GM12892 (cell line): ENCODE measurements at places on chromosomes 7 and 10.

DNA sequence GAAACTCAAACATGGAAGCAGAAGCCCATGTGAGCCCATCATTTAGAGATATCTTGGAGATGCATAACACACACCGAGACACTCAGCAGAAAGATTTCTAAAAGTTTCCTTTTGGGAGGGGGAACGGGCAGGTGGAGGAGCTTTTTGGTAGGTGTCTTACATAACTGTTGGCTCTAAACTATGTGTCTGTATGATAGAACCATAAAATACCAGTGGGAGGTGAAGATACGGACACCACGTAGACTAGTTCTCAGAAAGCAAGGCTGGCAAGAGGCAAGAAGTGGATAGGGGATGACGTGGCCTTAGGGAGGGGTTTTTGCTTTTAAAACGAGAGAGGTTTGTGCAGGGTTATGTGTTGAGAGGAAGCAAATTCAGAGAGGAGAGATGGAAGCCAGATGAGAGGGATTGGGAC, 36.5 kb downstream of the IL15RA start:
- no peak for DNase-seq

- DNase-seq: no peak
Measured at GRCh38 chr7:105268056-105268455, 120.7 kb downstream of the SRPK2 start.

GRCh38 chr10:26860102-26860442, 686 bp downstream of the ABI1 start:
- peak; percentile 8 for DNase-seq

DNA sequence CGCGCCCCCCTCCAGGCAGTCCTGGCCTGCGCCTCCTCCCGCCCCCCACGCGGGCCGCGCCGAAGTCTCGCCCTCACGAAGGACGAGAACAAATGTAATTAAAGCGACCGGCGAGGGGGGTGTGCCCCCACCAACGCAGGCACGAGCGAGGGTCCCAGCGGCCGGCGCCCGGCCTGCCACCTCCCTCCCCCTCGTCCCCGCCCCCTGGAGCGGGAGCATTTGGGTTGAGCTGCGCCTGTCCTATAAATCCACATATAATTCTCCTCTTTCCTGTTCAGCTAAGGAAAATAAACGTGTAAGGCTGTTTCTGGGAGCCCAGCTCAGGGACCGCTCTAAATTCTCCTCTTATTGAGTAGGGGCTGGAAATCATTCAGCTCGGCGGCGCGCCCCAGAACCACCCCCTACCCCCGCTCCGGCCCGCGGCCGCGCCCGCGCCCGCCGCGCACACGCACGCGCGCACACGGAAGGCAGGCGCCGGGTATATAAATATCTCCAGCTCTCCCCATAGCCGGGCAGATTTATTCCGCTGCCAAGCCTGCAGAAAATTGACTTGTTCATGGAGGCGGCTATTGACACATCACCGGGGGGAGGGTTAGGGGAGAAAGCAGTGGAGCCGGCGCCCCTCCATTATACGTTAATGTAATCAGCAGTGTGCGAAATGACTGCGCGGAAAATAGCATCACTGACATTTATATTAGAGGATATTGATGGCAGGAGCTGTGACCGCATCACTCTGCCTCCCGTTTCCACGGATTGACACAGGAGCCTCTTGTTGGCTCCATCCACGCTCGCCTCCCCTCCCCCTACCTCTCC, 61.6 kb upstream of the BTRC start:
- DNase-seq: no peak

GRCh38 chr7:7795630-7796121, 77.3 kb upstream of the RPA3 start:
- no peak for DNase-seq

GRCh38 chr10:29437871-29438270, 149.0 kb downstream of the LYZL1 start:
- DNase-seq: no peak

DNA sequence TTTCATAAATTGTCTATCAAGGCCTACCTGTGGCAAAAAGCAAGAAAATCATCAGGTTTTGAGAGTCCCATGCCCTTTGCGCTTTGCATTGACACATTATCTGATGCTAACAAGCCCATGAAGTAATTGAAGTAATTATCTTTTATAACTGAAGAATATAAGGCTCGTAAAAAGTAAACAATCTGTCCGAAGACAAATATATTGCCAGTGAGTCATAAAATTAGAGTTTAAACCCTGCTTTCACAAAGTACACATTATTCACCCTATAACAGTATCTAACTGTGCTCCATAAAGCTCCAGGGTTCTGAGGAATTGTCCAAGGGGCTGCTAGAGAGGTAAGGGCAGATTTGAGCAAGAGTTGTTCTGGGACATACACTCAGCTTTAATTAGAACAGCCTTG, 102.3 kb upstream of the PPP1R3A start:
- DNase-seq: no peak

DNA sequence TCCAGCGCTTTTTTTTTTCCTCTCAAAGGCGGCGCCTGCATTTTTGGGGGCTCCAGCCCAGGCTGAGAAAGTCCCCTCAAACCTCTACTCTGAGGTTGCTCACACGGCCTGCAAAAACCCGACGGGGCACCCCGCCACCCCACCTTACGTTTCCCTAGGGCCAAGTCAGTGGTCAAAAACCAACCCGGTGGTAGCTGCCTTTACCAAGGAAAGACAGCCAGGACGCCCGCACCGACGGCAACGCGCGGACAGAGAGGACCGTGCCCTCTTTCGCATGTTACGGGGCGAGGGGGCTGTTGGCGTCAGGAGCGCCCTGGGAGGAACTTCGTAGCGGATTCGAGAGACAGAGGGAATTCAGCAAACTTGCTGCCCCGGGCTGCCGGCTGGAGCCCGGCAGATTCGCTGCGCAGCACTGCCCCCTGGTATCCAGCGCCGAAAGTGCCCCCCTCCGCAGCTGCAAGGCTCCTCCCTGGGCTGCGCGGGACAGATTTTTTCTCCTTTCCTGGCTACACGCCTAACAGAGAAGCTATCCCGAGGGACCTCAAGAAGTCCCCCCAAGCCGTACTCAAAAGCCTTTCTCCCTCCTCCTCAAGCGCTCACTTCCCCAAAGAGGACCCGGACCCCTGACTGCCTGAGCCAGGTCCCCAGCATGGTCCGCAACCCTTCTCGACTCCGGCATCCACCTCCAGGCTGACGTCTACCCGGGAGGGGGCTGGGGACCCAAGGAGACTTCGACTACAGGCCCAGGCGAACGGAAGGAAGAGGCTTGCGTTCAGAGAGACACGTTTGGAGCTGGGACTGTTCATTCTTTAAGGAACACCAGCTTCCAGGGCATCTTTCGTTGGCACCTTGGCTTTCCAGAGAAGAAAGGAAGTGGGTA, 27.7 kb upstream of the VAX1 start:
- no peak for DNase-seq

DNA sequence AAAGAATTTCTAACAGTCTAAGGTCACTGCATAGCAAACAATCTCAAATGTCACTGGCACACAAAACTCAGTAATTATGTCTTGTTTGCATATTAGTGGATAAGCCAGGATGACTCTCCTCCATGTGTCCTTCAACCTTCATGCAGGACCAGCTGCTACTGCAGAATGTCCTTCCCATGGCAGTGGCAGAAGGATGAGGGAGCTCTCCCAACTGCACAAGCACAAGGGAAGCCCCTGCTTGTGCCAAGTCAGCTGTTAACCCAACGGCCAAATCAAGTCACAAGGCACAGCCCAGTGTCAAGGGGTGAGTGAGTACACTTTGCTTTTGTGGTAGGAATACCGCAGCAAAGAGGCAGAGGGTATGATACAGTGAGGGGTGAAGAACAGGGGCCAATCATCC, 59.3 kb upstream of the VWC2 start:
- DNase-seq: no peak
